ENCODE measurements at places on chromosomes 3 and 15. TPM values are rescaled to one million over a fixed set of nuclear protein-coding genes. Genes with fewer than 3 reads are reported as not detected.
A peak's percentile ranks its signal among the peaks of the same experiment; 100 is the strongest.

Gene CHST13
- not detected for polyA plus RNA-seq

Gene WDR5B
- 2.3 TPM for polyA plus RNA-seq

- peaks cover 29% of the 10 kb centered on the region for H3K36me3 ChIP-seq
- peak; percentile 26 for DNase-seq
- H3K27ac ChIP-seq = no peak overlapping the region
- H3K4me1 ChIP-seq = peaks cover 8% of the 10 kb centered on the region
- no peaks in the 10 kb centered on the region for H3K27me3 ChIP-seq
These were observed 14.1 kb upstream of the CXCR6 start for GRCh38 chr3:45929042-45929679.

Gene GOLGA8G
- polyA plus RNA-seq = not detected

GRCh38 chr3:107662124-107662507, 139.4 kb downstream of the BBX start:
- peak; percentile 78 for DNase-seq
- no peaks in the 10 kb centered on the region for H3K36me3 ChIP-seq
- peak overlapping the region; percentile 17 for H3K27ac ChIP-seq

Gene ATP13A5
- polyA plus RNA-seq = not detected

Gene TCTA
- 46.6 TPM for polyA plus RNA-seq

Gene MORC1
- polyA plus RNA-seq = not detected

Gene ZNF80
- polyA plus RNA-seq = not detected

Gene MED12L
- 0.05 TPM for polyA plus RNA-seq

Gene TEX55
- polyA plus RNA-seq = not detected

Gene STT3B
- polyA plus RNA-seq = 35.6 TPM

DNA sequence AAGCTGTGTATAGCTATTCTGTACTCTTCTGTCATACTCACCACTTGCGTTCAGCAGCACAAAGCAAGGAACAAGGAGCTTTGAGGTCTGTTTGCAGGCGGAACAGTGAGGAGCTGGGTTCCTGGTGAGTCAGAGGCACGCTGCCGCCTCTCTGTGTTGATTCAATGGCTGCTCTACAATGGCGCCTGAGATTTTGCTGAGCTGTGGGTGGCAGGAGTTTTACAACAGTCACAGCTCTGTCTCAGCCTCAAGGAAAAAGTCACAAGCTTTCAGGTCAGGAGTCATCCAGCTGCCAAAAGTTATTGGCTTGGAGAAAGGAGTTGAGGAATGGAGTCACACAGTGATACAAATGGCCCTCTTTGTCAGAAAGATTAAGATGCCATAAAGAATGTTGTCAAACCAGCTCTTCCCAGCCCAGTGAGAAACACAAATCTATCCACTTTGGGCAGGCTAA, 98.1 kb downstream of the SSR3 start:
- peak; percentile 13 for DNase-seq
- no peaks in the 10 kb centered on the region for H3K4me1 ChIP-seq
- H3K27me3 ChIP-seq = peaks cover 8% of the 10 kb centered on the region
- no peak overlapping the region for H3K27ac ChIP-seq
- no peaks in the 10 kb centered on the region for H3K36me3 ChIP-seq
- no peak overlapping the region for H3K4me3 ChIP-seq

Gene MKRN2OS
- not detected for polyA plus RNA-seq

Gene DBR1
- polyA plus RNA-seq = 6.9 TPM

DNA sequence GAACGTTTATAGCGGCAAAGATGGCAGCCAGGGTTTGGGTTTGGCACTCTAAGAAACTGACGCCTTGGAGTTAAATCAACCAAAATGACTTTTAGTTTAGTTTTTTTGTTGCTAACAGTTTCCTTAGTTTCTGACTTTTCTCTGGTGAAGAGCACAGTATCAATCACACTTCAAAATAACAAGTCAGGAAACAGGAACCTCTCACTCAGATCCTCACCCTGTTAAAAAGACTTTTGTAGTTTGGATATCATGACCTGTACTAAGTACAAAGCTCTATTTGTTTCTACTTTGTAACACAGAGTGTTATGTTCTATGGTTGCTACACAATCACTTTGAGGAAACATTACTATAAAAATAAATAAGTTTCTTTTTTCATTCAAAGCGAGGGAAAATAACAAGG, 51.1 kb downstream of the ATP10A start:
- H3K27me3 ChIP-seq = no peaks in the 10 kb centered on the region
- peaks cover 1% of the 10 kb centered on the region for H3K4me1 ChIP-seq
- DNase-seq = no peak

Gene CPNE9
- polyA plus RNA-seq = not detected

Gene CCR4
- not detected for polyA plus RNA-seq

Gene BRK1
- 195 TPM for polyA plus RNA-seq

Gene CYP1A1
- 0.03 TPM for polyA plus RNA-seq

DNA sequence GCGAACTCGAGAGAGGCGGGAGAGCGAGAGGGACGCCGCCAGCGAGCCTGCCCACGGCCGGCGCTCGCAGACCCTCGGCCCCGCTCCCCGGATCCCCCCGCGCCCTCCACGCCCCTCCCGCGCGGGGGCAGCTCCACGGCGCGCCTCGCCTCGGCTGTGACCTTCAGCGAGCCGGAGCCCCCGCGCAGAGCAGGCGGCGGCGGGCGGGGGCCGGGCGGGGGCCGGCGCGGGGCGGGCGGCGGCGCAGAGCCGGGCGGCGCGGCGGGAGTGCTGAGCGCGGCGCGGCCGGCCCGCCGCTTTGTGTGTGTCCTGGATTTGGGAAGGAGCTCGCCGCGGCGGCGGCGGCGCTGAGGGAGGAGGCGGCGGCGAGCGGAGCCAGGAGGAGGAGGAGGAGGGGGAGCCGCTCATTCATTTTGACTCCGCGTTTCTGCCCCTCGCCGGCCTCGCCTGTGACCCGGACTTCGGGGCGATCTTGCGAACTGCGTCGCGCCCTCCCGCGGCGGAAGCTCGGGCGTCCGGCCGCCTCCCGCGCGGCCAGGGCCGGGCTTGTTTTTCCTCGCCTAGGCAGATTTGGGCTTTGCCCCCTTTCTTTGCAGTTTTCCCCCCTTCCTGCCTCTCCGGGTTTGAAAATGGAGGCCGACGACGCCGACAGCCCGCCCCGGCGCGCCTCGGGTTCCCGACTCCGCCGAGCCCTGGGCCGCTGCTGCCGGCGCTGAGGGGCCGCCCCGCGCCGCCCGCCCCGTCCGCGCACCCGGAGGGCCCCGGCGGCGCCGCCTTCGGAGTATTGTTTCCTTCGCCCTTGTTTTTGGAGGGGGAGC, 524 bp downstream of the IGF1R start:
- peaks cover 3% of the 10 kb centered on the region for H3K4me1 ChIP-seq
- peak; percentile 47 for DNase-seq
- H3K4me3 ChIP-seq = peak overlapping the region; percentile 85
- peaks cover 10% of the 10 kb centered on the region for H3K27me3 ChIP-seq
- no peaks in the 10 kb centered on the region for H3K36me3 ChIP-seq
- H3K27ac ChIP-seq = peak overlapping the region; percentile 78

All from IMR-90 (cell line).